ENCODE measurements at places on chromosomes 11 and 22. TPM values are rescaled to one million over a fixed set of nuclear protein-coding genes. Genes with fewer than 3 reads are reported as not detected.

GRCh38 chr11:111574373-111575225 lies 27.6 kb upstream of the SIK2 start:
- H3K4me3 ChIP-seq = no peak overlapping the region
- H3K4me1 ChIP-seq = peaks cover 17% of the 10 kb centered on the region
- no peaks in the 10 kb centered on the region for H3K27me3 ChIP-seq
- no peaks in the 10 kb centered on the region for H3K36me3 ChIP-seq
- H3K27ac ChIP-seq = no peak overlapping the region
- DNase-seq = no peak

GRCh38 chr11:44527476-44527875 lies 38.0 kb upstream of the CD82 start:
- H3K4me3 ChIP-seq = no peak overlapping the region
- 0 out of 2 replicates have a peak, but pooled peaks cover 5% of the 10 kb centered on the region for H3K4me1 ChIP-seq
- DNase-seq = no peak
- no peaks in the 10 kb centered on the region for H3K36me3 ChIP-seq
- H3K27ac ChIP-seq = no peak overlapping the region
- H3K27me3 ChIP-seq = no peaks in the 10 kb centered on the region

GPR83 gene
- total RNA-seq = 2.8 TPM

MAPK11 gene
- 1.4 TPM for total RNA-seq

Data from Caco-2 (cell line).